Hepatocyte (in vitro differentiated cells): ENCODE measurements at places on chromosomes 4 and X.
A peak's percentile ranks its signal among the peaks of the same experiment; 100 is the strongest.

GRCh38 chr4:84790769-84791565 lies 175.5 kb downstream of the WDFY3 start:
- DNase-seq, result no peak

DNA sequence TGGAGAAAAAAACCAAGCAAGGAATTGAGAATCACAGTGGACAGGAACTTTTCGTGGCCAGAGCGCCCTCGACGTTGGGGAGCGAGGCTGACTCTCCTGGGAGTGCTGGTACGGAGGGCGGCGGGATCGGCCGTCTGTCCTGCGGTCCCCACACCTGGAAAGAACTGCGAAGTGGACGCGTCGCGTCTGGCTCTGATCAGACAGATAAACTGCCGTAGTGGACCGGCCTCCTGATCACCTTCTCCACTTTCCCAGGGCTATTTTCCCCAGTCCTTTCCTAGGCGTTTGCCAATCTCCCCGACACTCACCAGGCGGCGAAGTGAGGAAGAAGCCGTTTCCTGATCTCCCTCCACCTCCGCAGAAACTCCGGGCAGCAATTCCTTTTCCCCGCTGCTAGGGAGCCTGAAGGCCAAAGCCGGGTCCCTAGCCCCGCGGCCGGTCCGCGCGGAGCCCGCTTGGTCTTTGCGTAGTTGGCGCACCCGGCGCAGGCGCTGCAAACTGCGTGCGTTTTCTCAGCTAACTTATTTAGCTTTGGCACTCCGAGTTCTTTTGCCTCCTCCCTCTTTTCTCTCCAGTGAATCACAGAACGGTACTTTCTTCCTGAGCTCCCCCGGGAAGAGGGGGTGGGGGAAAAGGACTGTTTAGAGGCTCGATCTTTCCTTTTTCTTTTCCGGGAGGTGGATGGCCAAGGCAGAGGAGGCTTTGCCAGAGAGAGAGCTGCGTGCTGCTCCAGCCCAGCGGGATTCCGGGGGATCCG lies at the start of gene ARSJ:
Gene ARSJ, minus strand, starts transcription at position 500 of the 757 bp plus-strand sequence. CDS start 813 bp downstream, outside the sequence.
- DNase-seq, result peak; percentile 80

DNA sequence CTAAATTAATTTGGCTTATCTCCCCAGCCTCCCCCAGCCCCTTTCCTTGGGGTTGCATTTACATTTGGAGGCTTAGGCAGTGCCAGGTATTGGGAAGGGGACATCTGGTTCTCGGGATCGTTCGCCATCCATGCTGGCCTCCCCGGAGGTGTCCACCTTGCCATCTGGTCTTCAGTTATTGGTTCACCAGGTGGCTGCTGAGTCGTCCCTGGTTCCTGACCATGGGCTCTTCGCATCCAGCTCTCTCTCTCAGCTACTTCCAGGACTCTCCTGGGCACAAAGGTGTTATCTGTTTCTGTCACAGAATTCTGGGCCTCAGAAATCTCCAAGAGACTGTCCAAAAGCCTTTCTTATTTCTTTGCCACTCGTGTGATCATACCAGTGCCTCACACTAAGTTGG lies 75.4 kb upstream of the SCOC start:
- DNase-seq, result no peak

DNA sequence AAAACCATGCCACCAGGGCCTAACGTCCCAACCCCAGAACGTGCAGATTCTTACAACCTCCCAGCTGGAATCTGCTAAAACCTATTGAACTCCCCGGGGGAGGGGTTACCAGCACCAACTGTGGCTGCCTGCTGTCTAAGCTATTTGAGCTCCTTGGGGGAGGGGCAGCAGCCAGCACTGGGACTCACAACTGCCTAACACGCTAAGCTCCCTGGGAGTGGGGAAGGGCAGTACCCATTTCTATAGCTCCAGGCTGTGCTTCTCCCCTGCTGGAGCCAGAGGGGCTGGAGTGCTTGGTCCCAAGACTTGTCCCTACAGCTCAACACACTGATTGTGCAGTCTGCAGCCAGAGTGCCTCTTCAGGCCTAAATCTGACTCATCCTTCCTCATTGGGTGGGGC lies 459.8 kb upstream of the FGF16 start:
- no peak for DNase-seq

GRCh38 chrX:10235851-10236250 lies 79.1 kb downstream of the CLCN4 start:
- no peak for DNase-seq

GRCh38 chrX:133437356-133437755 lies 22.1 kb upstream of the GPC4 start:
- no peak for DNase-seq

DNA sequence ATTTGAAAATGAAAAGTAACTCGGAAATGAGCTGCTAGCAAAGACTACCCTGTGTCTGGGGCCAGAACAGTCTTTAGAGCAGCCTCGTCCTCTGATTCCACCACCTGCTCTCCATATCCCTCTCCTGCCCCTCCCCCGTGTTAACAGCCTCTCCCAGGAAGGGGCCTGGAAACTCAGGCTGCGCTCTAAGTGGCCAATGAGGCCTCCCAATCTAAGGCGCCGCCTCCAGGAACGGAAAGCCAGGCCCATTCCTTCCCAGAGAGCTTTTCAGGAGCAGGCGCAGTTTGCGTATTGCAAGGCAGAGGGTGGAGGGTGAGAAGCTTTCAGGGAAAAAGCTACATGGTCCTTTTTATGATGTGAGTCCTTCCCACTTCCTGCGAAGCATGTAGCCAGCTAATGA lies 31.2 kb downstream of the RS1 start:
- no peak for DNase-seq

DNA sequence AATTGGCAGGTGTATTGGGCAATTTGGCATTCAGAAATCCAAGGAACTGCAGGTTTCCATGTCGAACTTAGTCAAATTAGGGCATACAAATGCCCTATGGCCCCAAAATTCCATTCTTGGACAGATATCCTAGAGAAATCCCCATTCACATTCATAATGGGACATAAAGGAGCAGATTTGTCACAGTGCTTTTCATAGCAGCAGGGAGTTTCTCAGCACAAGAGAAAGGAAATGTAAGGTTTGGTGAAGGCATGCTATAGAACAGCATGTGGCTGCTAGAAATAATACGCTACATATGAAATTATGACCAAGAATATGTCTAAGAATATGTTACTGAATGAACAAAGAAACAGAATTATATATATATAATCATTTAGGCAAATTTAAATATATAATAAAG lies 437.5 kb upstream of the BOD1L1 start:
- DNase-seq, result no peak

GRCh38 chr4:67549123-67549522 lies 3.8 kb upstream of the CENPC start:
- no peak for DNase-seq

DNA sequence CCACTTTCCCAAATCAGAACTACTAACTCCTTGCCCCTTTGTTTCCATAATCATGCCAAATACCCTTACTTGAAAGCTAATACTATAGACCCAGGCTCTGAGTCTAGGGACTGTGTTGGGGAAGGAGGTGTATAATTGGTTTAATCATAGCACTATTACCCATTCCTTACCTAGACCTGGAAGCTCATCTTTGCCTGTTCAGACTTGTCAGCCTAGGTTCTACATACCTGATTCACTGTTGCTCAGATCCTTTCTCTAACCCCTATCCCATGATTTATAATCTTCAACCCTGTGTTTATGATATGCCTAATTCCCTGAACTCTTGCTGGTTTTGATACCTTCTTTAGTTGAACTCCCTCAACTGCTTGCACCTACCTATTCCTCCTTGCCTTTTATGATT lies 123.1 kb upstream of the GRIA3 start:
- DNase-seq, result no peak

GRCh38 chr4:68216501-68216900 lies 29.0 kb downstream of the TMPRSS11B start:
- DNase-seq, result no peak

GRCh38 chr4:112403101-112403945 lies 106.2 kb downstream of the ALPK1 start:
- peak; percentile 7 for DNase-seq

DNA sequence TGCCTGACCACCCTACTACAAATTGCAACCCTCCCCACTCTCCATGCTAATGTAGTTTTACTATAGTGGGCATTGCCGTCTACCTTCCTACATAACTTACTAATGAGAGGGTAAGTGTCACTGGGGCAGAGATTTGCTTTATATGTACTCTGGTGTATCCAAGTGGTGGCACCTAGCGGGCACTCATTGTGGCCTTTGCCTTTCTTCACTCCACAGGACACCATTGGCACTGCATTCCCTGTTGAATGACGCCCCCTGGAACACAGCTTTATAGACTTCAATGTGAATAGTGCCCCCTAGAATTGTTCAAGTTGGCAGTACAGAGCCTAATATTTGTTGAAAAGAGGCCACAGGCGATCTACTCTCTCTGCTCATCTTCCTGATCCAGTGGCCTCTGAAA lies 215.8 kb downstream of the MID1IP1 start:
- no peak for DNase-seq

- DNase-seq, result peak; percentile 28
These were observed 57.7 kb upstream of the C4orf54 start for GRCh38 chr4:99715286-99715685.

GRCh38 chr4:81919223-81919622 lies 447.5 kb upstream of the RASGEF1B start:
- peak; percentile 34 for DNase-seq

GRCh38 chr4:3710451-3711182 lies 55.6 kb upstream of the ADRA2C start:
- no peak for DNase-seq

DNA sequence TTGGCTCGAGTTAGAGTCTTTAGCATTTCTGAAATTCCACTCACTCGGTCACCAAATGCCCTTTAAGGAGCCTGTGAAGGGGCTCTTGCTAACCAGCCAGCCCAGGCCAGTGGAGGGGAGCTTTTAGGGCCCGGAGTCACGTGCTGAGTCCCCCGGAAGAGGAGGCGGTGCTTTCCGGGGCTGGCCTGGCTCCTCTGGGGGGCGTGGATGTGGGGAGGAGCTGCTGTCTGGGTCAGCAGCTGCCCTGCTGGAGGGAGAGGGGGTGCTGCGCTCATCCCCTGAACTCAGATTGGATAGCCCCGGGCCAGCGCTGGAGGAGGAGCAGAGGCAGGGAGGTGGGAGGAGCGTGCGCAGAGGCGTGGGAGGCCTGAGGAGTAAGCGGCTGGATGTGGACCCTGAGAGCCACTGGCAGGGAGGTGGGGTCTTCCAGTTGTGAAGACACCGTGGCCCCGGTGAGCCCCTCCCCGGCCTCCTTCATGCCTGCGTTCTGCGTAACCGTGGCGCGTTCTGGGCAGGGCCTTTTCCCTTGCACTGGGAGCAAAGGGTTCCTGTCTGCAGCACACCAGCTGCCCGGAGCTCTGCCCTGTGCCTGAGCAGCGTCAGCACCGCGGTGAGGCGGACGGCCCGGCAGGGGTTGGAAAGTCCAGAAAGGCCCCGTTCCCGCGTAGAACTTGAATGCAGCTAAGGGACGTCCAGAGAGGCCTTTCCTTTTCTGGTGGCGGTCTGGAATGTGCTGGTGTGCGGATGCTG lies 19.7 kb downstream of the MAEA start:
- peak; percentile 93 for DNase-seq

DNA sequence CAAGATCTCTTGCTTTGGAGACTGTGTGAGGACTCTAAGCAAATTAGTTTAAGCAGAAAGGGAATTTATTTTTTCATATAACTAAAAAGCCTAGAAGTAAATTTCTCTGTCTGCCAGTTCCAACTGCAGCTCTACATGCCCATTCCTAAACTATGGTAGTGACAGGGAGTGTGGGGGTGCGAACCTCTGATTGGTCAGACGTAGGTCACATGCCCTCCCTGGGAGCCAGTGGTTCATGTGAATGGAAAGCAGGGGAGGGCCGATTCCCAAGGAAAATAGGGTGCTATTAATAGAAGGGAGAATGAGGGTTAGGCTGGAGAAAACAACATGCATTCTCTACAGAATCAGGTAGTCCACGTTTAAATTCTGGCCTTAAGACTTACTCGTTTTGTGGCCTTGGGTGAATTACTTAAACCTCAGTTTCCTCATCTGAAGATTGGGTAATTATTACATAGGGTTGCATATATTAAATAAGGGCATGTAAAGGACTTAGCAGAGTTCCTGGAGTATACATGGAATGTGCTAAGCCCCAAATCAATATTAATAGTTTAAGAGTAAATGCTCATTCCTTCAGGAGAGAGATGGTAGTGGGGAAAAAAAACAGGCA lies 7.2 kb downstream of the RAB33B start:
- DNase-seq, result no peak

GRCh38 chr4:100789991-100790390 lies 272.2 kb upstream of the EMCN start:
- DNase-seq, result no peak

- no peak for DNase-seq
These were observed 54.7 kb downstream of the ANAPC10 start for GRCh38 chr4:145043306-145043705.

- no peak for DNase-seq
These were observed 165.4 kb upstream of the LDB2 start for GRCh38 chr4:17063888-17064287.

GRCh38 chr4:156962528-156962974 lies 9.0 kb downstream of the PDGFC start:
- peak; percentile 40 for DNase-seq

- no peak for DNase-seq
These were observed 117.0 kb downstream of the KDR start for GRCh38 chr4:55008166-55009056.

DNA sequence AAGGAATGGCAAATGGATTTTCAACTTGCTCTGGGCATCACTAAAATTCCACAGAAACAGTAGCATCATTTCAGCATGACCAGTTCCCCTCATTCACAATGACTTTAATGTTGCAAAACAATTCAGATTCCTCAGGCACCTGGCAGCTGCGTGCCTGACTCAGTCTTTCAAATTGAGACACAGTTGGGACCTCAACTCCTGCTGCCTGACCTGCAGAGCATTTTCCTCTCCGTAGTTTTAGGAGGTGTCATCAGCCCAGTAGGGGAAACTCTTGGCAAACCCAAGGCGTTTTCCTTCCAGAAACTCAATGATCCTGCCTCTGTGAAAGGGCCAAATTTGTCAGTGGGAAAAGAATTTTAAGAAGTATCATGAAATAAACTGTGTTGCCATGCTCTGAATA lies 388.9 kb downstream of the SPRY1 start:
- DNase-seq, result no peak

- no peak for DNase-seq
These were observed 16.9 kb downstream of the AASDH start for GRCh38 chr4:56370377-56370776.

GRCh38 chr4:128468123-128468989 lies 180.7 kb upstream of the PGRMC2 start:
- peak; percentile 76 for DNase-seq

- DNase-seq, result no peak
These were observed 172.9 kb downstream of the SOWAHB start for GRCh38 chr4:76725039-76725438.

GRCh38 chr4:3021627-3022026 lies 52.7 kb downstream of the HTT-AS start:
- DNase-seq, result no peak

DNA sequence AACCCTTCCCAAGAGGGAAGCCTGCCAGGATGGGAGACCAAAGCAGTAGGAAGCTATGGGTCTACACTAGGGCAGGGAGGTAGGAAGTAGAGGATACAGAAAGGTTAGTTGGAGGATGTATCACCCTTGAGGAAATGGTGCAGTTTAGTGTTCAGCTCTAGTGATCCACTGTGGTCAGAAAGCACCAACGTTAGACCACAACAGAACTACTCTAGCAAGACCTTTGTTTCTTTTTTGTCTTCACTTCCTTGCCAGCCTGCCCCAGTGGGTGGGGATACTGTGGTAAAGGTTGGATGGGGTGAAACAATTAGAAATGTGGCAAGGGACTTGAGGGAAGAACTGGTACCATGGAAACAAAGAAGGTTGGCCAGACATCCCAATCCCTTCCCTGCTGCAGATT lies 83.3 kb downstream of the DDIT4L start:
- DNase-seq, result no peak
